ENCODE measurements at places on chromosomes 4 and X.

- no peak for DNase-seq
Observed at GRCh38 chr4:66028668-66029067, 358.4 kb upstream of the EPHA5 start.

GRCh38 chrX:110280954-110281353 lies 36.9 kb downstream of the AMMECR1 start:
- no peak for DNase-seq

DNA sequence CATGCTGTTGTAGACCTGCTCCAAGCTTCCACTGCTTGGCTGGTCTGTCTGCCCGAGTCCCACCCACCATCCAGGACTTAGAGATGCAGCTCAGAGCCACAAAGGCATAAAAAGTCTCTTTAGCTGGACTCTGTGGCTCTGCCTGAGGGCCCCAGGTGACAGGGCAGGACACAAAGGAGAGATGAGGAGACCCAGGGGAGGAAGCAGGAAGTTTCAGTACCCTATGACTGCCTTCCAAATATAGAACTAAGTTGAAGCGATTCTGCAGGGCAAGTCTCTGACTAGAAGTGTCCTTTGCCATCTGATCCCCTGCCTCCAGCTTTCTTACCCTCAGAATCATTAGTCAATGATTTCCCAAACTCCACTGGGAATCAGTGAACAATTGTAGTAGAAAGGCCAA lies 11.2 kb upstream of the CXCR3 start:
- DNase-seq, result no peak

DNA sequence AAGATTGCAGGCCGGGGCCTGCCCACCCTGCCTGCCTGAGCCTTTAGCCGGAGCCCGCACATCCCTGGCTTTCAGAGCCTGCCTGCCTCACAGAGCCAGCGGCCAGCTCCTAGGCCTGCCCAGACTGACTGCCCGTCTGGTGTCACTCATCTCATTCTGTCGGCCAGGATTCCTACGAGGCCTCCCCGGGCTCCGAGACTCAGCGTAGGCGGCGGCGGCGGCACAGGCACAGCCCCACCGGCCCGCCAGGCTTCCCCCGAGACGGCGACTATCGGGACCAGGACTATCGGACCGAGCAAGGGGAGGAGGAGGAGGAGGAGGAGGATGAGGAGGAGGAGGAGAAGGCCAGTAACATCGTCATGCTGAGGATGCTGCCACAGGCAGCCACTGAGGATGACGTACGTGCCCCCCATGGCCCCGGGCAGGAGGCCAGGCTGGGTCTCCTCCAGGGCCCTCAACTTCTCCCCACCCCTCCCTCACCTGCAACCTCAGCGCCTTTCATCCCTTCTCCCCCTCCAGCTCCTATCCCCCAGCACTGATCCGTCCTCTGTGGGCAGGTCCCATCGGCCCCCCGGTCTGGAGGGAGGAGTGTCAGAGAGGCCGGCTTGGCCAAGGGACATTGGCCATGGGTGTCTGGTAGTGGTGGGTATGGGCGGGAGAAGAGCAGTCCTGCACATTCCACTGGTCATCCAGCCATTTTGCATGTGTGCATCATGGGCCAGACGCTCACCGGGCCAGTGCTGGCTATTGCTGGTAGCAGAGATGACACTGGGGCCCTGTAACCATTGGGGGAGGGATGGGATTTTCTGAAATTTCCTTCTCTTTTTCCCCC lies 22.6 kb upstream of the UBA1 start:
- DNase-seq, result no peak

- DNase-seq, result no peak
Observed at GRCh38 chrX:54978448-54978847, 15.5 kb downstream of the PFKFB1 start.

DNA sequence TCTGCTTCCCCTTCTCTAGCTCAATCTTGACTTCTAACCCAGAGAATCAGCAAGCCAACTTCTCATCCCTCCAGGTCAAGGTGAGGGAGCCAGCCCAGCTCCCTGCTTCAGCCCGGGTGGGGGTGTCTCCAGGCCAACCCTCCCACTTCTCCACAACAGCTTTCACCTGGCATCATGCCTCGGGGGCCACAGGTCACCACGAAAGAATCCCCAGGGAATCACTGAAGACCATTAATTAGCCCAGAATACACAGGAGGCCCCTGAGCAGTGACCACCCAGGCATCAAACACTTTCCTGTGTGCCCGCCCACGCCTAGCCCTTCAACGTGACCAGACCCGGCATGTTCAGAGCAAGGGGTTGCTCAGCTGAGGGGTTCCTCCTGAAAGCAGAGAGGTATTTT lies 646.7 kb downstream of the BCOR start:
- no peak for DNase-seq

DNA sequence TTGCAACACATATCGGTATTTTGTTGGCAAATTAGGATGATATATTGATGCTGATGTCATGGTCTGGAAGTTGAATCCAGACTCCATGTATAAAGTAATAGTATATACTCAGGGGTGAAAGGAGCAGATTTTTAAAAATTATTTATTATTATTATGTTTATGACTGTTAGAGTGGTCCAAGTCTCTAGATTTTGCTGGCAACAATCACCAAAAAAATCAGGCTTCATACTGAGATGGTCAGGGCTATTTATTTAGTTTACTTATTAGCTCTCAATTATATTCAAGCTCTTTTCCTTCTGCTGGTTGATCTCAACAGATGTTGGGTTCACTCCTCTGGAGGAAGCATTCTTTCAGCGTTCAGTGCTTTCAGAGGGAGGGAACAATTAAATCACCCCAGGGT lies 73.9 kb upstream of the VCX3B start:
- DNase-seq, result no peak

DNA sequence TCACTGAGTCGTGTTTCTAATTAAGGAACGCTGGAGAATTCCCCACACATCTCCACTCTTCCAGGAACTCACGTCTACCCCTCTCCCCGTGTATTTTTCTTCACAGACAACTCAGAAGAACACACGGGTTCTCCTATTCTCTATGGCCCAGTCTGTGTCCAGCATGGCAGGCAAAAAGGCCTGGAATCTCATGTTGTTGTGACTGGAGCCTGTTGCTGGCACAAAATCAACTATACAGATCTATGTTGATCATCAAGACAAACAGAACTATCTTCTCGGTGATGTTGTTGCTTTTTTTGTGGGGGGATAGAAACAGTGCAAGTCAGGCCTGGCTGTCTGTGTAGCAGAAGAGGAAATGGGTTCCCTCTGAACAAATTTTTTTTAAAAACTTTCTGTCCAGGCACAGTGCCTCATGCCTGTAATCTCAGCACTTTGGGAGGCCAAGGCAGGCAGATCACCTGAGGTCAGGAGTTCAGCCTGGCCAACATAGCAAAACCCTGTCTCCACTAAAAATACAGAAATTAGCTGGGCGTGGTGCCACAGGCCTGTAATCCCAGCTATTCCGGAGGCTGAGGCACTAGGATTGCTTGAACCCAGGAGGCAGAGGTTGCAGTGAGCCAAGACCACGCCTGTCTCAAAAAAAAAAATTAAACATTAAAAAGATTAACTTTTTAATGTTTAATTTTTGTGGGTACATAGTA lies 50.5 kb upstream of the CBR4 start:
- DNase-seq, result no peak

- DNase-seq, result no peak
Observed at GRCh38 chrX:39541881-39542280, 555.9 kb downstream of the BCOR start.

Measured in PC-9 (cell line).